NCI-H2081 treated with DMSO at 0.1 percent for 48 hours (cell line): ENCODE measurements at places on chromosomes 6 and 20.
A peak's percentile ranks its signal among the peaks of the same experiment; 100 is the strongest.

DNA sequence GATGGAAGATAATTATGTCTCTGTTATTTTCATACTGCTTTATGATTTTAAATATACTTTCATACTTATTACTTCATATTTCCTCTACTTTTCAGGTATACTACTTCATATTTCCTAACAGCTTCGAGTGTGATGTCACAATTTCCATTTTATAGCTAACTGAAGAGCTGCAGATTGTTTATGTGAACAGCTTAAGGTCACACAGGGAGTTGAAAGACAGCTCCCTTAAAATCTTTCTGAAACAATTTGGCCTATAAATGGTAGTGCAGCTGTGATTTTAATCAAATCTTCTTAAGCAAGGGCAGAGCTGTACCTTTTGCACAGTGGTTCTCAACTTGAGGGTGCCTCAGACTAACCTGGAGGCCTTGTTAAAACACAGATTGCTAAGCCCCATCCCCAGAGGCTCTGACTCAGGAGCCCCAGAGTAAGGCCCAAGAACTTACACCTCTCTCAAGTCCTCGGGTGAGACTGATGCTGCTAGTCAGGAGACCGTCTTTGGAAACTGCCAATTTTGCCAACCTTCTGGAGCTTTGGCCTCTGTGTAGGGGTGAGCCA is 347.0 kb upstream of the HSF2 start:
- DNase-seq: no peak

GRCh38 chr20:55947701-55948100 is 57.6 kb downstream of the CBLN4 start:
- no peak for DNase-seq

DNA sequence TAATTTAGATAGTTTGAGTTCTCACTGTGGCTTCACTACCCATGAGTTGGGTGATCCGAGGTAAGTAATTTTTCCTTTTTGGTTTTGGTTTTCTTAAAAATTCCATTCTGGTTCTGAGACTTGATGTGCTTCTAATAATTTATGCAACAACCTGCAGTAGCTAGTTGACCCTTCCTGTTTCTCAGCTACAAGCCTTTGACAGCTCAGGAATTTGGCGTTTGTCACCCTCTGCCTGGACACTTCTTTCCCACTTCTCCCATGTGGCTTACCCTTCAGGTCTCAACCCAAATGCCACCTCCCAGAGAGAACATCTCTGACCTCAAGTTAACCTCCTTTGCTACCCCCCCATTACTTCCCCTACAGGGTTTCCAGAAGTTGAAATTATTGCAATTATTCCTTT is 49.7 kb upstream of the TSHZ2 start:
- no peak for DNase-seq

- no peak for DNase-seq
Observed at GRCh38 chr6:95364016-95364604, 213.2 kb upstream of the MANEA start.

DNA sequence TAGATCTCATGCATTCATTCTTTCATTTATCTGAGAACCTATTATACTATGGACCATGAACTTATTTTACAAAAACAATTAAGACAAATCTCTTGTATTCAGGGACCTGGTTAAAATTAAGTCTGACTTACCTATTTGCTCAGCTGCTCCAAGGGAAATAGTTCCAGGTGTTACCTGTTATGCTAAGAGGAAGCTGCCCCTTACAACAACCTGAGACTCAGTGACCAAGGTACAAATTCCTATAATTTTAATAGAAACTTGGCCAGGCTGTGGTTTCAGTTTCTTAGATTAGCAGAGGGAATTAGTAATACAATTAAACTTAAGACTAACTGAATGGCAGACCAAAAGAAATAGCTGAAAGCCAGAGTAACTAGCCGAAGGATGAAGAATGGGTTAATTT is 48.2 kb upstream of the GMPR start:
- DNase-seq: no peak

GRCh38 chr6:161353208-161353613 is 79.3 kb upstream of the AGPAT4 start:
- DNase-seq: no peak

DNA sequence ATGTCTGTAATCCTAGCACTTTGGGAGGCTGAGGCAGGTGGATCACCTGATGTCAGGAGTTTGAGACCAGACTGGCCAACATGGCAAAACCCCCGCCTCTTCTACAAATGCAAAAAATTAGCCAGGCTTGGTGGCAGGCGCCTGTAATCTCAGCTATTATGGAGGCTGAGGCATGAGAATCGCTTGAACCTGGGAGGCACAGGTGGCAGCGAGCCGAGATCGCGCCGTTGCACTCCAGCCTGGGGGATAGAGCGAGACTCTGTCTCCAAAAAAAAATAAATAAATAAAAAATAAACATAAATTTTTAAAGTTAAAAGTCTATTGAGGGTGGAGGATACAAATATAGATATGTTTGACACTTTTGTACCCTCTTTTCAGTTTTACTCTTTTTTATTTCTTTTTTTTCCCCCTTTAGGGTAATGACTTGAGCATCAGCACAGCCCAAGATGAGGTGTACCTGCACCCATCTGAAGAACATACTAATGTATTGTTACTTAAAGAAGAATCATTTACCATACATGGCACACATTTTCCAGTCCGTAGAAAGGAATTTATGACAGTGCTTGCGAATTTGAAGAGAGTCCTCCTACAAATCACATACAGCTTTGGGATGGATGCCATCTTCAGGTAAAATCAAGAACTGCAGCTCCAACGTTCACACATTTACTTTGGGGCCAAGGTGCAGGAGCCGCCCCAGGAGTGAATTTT is 368.9 kb downstream of the LAMA2 start:
- no peak for DNase-seq

DNA sequence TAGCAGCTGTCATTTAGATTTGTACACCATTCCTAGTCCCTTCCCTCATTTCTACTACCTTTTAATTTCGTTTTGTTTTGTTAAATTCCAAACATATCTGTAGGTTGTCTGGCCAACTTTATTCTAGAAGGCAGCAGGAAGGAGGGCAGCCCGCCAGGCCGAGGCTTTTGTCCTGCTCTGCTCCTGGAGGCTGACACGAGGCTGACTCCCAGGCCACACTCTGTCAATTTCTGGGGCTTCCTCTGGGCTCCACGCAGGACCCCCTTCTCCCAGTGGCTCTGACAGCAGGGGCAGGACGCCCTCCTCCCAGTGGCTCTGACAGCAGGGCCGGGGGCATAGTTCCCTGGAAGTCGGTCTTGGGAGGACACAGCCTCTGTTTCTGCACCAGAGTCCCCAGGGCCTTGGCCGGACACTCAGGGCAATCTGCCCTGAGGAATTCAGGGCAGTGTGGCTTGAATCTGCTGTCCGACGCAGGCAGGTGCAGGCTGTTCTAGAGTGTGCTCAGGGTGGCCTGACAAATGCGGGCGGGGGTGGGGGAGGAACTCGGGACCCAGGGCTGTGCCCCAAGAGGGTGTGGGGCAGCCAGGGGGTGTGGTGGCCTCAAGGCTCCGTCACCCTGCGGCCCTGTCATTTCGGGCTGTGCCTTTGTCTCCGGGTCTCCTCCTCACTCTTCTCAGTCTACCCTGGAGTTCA is 11.8 kb downstream of the SMOC2 start:
- DNase-seq: no peak

DNA sequence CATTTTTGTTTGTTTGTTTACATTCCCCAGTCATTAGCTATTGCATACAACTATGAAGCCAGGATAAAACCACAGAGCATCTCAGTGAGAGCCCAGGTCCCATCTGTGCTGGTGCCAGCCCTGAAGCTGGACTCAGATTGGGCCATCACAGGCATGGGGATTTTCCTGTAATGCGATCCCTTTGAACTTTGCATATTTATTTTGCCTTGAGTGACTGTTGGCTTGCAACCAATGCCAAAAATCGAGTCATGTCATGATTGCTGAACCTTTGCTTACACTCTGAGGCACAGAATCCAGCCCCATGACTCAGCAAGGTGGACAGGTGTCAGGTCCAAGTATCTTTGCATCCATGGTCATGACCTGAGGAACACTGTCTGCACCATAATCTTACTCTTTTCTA is 46.2 kb upstream of the GGTLC1 start:
- DNase-seq: no peak

- DNase-seq: no peak
Observed at GRCh38 chr20:45452772-45453691, 16.5 kb upstream of the WFDC2 start.

GRCh38 chr6:24606200-24606930 is 39.6 kb downstream of the KIAA0319 start:
- no peak for DNase-seq

- no peak for DNase-seq
Observed at GRCh38 chr6:137156650-137157049, 16.8 kb downstream of the IL22RA2 start.

GRCh38 chr6:20105838-20106237 is 106.4 kb downstream of the MBOAT1 start:
- no peak for DNase-seq

GRCh38 chr6:166589786-166590574 is 3.5 kb upstream of the RAMACL start:
- DNase-seq: no peak

- DNase-seq: no peak
Observed at GRCh38 chr20:38298768-38299288, 5.1 kb upstream of the BPI start.

DNA sequence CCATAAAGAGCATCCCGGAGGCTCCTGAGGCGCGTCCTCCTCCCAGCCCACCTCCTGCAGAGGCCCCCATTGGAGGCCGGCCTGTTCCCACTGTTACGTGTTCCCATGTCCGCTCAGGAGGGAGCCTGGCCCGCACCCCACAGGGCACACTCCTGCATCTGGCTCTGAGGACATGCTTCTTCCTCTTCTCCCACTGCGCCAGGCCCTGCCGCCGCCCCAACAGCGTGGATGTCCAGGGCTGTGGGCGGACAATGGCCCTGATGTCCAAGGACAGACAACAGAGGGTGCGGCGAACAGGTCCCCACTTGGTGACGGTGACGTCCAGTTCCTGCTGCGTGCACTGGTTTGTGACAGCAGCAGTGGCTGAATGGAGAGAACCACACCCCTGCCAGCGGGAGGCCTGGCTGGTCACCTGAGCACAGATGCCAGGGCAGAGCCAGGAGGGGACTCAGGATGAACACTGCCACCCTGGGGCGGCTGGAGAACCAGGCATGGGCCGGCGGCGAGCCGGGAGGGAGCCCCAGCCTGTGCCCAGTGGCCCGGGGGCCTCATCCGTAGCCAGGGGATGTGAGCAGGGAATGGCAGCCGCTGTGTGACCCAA is 26.6 kb downstream of the FRMD1 start:
- DNase-seq: no peak

- DNase-seq: no peak
Observed at GRCh38 chr6:93243231-93243778, 176.1 kb downstream of the EPHA7 start.

GRCh38 chr6:151497905-151498304 is 4.1 kb downstream of the CCDC170 start:
- DNase-seq: no peak

DNA sequence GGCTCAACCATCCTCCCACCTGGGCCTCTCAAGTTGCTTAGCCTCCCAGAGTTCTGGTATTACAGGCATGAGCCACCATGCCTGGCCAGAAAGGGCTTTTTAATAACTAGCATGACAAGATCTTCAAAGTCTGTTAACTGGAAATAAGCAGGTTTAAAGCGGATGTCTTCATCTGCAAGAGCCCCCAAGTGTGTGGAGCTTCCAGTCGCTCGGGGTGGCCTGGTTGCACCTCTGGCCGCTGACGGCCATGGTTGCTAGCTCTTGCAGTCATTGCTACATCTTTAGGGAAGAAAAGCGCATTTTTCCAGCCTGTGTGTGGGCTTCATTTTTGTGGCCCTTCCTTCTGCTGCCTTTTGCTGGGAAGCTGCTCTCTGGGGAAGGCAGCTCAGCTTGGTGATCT is 7.8 kb downstream of the ARFGAP1 start:
- no peak for DNase-seq

GRCh38 chr6:148370176-148370575 is 27.5 kb downstream of the SASH1 start:
- no peak for DNase-seq

DNA sequence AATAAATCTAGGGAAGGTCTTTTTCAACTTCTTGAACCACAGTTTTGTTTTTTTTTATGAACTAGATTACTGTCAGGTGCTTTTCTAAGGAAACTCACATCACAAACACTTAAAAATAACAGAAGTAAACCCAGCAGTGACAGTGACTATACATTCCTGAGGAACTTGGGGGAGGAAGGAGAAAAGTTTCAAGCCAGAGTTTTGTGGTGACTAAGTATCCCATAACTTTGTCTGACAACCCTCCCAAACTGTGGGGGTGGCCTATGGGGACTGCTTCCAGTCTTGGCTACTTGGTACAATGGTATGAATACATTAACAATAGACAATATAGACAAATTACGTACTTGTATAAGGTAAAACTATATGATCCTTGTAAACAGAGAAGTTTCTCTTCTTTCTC is 202.5 kb upstream of the MAN1A1 start:
- DNase-seq: no peak

GRCh38 chr20:3658019-3658715 is 5.0 kb downstream of the GFRA4 start:
- DNase-seq: no peak

- DNase-seq: no peak
Observed at GRCh38 chr6:97073903-97074302, 149.4 kb downstream of the KLHL32 start.

DNA sequence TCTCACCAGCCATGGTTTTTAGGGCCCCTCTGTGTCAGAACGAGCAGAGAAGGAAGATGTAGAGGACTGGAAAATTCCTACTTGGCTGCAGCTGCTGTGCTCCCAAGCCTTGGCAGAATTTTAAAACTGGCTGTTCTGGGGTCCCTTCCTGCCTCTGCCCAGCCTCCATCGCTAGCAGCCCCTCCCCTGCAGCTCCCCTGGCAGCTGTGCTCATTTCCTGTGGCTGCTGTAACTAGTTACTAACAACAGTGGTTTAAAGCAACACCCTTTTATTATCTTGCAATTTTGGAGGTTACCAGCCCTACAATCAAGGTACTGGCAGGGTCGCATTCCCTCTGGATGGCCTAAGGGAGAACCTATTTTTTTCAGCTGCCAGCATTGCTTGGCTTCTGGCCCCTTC is 3.7 kb upstream of the CST11 start:
- DNase-seq: peak; percentile 4

- DNase-seq: no peak
Observed at GRCh38 chr6:42898891-42899361, 16.9 kb upstream of the PTCRA start.

GRCh38 chr6:118774581-118774980 is 119.4 kb upstream of the ASF1A start:
- DNase-seq: no peak

- no peak for DNase-seq
Observed at GRCh38 chr6:105215506-105215905, 35.7 kb upstream of the POPDC3 start.

GRCh38 chr20:23106271-23106851 is 20.2 kb upstream of the CD93 start:
- no peak for DNase-seq

GRCh38 chr6:128803911-128804310 is 79.0 kb upstream of the LAMA2 start:
- DNase-seq: no peak
